ENCODE measurements at places on chromosomes 2 and 18.

DNA sequence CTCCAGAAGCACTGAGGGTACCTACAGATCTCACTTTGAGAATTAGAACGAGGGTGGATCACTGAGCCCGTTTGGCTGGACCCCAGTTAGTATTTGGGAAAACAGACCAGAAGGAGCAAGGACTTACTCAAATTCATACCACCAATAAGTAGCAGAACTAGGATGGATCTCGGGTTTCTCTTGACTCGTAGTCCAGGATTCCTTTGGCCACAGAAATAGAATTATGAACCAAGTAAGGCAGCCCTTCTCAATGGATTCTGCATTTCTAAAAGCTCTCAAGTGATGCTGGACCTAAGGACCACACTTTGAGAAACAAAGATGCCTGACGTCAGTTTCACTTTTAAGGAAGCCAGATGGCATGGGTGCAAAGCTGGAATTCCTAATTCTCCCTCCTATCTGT, 153.0 kb downstream of the KLHL29 start:
- DNase-seq, result no peak

GRCh38 chr2:238155051-238155760, 3.6 kb upstream of the ERFE start:
- DNase-seq, result no peak

DNA sequence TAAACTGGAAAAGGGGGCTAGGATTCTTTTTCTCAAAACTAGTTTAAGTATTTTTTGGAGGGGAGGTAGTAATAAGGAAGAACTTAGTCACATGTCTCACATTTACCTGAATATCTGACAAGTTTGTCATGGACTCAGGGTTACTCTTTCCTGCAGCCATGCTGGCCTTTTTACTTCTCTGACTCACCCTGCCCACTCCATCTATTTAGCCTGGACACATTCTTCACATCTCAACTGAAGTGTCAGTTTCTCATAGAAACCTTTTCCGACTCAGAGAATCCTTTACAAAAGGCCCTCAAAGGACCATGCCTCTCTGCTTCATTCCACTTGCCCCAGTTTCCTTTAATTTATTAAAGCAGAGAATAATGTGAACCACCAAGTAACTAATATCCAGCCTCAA, 42.6 kb downstream of the SCN7A start:
- DNase-seq, result no peak

- DNase-seq, result no peak
Observed at GRCh38 chr18:62085756-62086155, 101.1 kb downstream of the PIGN start.

GRCh38 chr2:144015655-144016245, 504.2 kb downstream of the ZEB2 start:
- DNase-seq, result no peak

- DNase-seq, result no peak
Observed at GRCh38 chr2:62589691-62590356, 83.8 kb upstream of the TMEM17 start.

GRCh38 chr2:118061135-118061955, 26.9 kb upstream of the INSIG2 start:
- no peak for DNase-seq

- no peak for DNase-seq
Observed at GRCh38 chr2:27736031-27736889, 35.3 kb upstream of the MRPL33 start.

- no peak for DNase-seq
Observed at GRCh38 chr2:217863883-217864282, 138.9 kb downstream of the TNS1 start.

- no peak for DNase-seq
Observed at GRCh38 chr18:54020966-54021365, 203.5 kb downstream of the MBD2 start.

- DNase-seq, result no peak
Observed at GRCh38 chr18:57287766-57288165, 64.6 kb upstream of the ST8SIA3 start.

- no peak for DNase-seq
Observed at GRCh38 chr2:207513551-207514257, 16.1 kb upstream of the CREB1 start.

- no peak for DNase-seq
Observed at GRCh38 chr2:25714740-25715139, 41.4 kb upstream of the DTNB start.

DNA sequence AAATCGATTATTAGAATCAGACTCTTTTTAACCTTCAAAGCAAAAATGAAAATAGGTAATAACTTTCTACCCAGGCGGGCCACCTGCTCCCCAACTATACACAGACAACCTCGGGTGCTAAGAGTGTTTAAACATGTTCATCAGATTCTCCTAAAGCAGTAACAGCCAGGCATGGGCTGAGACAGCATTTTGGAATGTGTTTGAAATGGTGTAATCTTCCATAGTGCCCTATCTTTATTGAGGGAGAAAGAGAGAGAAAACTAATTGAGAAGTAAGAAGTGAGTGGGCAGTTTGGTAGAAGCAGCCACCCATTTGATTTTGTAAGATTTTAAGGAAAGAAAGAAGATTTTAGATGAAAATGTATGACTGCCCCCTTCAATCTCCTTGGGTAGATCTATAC, 196.1 kb upstream of the CTAGE1 start:
- DNase-seq, result no peak

- DNase-seq, result no peak
Observed at GRCh38 chr18:27894746-27895145, 282.2 kb downstream of the CDH2 start.

GRCh38 chr2:64567473-64567872, 43.3 kb downstream of the AFTPH start:
- no peak for DNase-seq

GRCh38 chr2:27884601-27885000, 5.6 kb downstream of the RBKS start:
- no peak for DNase-seq

- no peak for DNase-seq
Observed at GRCh38 chr2:173161507-173161906, 85.9 kb downstream of the MAP3K20 start.

DNA sequence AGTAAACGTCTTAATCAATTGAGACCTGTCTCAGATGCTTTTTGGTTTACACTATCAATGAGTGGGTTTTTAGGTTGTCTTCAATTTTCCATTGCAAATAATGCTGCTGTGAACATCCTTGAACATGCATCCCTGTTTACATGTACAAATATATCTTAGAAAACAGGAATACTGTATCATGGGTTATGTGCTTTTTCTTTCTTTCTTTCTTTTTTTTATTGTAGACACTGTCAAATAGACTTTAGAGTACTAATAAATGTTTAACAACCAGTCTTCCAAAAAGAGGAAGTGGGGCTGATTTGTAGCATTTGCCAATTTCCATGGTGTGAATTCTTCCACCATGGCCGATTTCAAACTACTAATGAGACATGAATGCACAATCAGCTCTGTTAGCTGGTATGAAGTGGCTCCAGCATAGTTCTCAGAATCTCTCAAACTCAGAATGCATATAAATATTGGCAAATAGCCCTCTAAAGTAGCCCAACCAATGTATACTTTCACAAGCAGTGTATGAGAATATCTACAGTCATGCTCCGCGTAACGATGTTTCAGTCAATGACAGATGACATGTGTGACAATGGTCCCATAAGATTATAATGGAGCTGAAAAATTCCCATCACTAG, 50.3 kb upstream of the B3GNT2 start:
- DNase-seq, result no peak

DNA sequence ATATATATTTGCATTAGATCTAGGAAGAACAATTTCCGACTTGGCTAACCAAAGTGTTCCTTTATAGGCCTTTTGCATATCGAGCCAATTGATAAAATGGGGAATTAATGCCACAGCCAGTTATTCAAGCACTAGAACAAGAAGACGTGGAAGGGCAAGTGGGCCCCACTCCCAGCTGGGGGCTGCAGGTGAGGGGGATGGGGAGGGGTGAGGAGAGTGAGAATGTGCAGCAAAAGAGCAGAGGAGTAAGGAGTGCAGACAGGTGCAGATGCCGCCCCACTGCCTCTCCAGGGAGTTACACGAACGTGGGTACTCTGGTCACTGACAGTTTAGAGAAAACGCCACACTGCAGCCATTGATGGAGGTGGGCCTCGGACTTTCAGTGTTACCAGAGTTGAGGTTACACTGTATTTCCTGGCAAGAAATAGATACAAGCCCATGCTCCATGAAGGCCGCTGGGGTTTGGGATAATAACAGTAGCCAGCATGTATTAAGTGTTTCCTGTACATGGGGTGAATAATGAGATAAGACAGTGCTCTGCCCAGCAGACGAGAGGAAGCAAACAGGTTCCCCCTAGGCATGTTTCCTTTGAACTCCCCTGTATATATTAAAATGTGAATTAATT, 40.9 kb downstream of the GORASP2 start:
- no peak for DNase-seq

DNA sequence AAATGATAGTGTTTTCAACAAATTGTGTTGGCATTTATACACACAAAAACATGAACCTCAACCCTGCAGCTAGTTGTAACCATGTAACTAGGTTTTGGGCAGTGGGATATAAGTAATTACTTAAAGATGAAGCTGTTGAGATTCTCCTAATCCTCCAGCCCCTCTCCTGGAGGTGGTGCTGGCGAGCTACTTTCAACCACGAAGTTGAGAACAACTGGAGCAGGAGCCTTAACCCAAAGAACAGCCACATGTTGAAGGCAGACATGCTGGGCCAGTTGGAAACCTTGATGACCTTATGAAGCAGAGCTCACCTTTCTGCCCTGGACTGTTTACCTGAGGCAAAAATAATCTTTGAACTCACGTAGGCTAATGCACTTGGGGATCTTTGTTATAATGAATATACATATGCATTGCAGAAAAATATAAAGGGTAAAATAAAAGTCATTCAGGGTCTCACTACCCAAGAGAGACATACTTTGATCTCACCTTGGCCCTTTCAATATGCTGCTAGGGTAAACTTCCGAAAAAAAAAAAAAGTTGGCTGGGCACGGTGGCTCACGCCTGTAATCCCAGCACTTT, 89.6 kb upstream of the NPAS2 start:
- no peak for DNase-seq

GRCh38 chr2:56390644-56391043, 206.9 kb downstream of the CCDC85A start:
- DNase-seq, result no peak

- DNase-seq, result no peak
Observed at GRCh38 chr2:26782876-26783704, 2.8 kb upstream of the CENPA start.

DNA sequence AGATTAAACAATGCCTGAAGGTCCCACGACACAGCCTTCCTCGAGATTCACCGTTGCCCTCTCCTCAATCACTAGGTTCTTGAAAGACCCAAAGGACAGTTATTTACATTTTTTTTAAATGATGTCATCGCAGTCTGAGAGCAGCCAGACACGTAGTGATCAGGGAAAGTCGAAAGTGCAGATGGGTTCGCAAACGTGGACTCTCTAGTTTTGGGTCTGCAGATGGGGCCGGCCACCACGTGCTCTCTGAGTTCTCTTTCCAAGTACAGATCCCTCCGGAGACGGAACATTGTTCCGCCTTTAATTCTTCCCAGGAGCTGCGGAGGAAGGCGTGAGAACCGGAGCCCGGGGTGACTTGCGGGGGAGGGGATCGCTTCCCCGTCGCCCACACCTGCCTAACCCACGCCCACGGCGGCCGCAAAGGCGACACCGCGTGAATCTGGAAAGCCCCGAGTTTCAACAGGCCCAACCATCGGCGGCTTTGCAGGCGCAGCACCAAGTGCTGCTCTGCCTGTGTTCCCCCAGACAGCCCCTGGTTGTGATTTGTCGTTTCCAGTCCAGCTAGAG, 54.3 kb downstream of the PKDCC start:
- DNase-seq, result peak; percentile 77

DNA sequence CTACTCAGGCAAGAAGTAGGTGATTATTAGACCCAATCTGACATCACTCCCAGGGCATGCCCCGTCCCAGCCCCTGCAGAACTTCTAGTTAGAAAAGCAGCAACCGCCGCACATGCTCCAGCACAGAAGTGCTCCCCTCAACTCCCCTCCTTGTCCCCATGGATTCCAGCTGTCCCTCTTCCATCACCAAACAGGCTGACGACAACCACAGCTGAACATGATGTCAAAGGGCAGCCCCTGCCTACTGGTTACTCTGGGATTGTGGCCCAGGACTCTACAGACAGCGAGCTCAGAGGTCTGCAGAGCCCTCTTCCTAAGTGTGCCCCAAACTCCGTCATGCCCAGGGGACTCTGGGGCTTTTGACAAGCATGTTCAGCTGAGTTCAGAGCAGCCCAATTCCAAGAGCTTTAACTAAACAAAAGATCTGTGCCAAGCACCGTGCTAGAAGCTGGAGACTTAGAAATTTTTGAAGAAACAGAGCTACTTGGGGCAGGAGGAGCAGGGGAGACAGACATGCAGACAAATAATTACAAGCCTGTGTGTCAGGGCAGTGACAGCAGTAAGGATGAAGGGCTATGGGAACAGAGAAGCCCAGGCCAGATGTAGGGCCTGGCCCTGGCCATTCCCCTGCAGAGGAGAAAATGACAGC, 148.1 kb downstream of the BCL11A start:
- DNase-seq, result no peak

DNA sequence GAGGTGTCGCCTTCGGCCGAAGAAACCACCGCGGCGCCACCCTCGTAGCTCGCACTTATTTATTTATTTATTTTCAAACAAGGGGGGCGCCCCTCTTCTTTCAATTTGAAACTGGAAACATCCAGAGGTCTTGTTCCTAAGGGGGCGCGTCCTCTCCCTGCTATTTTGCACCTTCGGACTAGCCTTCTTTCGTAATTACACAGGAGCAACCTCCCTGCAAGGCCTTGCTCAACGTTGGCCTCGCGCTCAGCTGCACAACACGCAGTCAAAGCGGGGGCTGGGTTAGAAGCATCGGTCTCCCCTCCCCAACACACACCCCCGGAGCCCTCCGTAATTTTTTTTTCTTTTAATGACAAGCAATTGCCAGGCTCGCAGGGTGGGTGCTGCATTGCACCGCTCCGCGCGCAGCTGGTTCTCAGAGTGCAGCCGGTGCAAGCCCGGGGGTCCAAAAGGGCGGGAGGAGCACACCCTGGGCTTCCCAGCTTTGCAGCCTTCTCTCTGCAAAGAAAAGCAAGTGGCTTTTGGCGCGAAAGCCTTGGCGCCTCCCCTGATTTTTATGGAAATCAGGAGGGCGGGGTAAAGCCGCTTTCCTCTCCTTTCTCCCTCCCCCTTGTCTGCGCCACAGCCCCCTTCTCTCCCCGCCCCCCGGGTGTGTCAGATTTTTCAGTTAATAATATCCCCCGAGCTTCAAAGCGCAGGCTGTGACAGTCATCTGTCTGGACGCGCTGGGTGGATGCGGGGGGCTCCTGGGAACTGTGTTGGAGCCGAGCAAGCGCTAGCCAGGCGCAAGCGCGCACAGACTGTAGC, at the start of gene MYCN:
MYCN (plus strand) TSS at position 697 of the 807 bp plus-strand sequence. CDS start 1,515 bp downstream, outside the sequence.
- DNase-seq, result peak; percentile 11

- DNase-seq, result no peak
Observed at GRCh38 chr18:45317948-45318640, 297.2 kb upstream of the SLC14A2 start.

- no peak for DNase-seq
Observed at GRCh38 chr2:190121971-190122370, 59.4 kb upstream of the MSTN start.

- no peak for DNase-seq
Observed at GRCh38 chr18:40754477-40754876, 1200.6 kb upstream of the PIK3C3 start.

GRCh38 chr2:235050980-235051351, 99.1 kb downstream of the SH3BP4 start:
- DNase-seq, result no peak

- DNase-seq, result no peak
Observed at GRCh38 chr18:23547846-23548245, 38.5 kb downstream of the NPC1 start.

GRCh38 chr2:204545861-204546735, 823 bp downstream of the PARD3B start:
- DNase-seq, result no peak

Data from GM12892 (cell line).